ENCODE measurements at places on chromosomes 7 and 10.

- peak; percentile 63 for DNase-seq
These were observed 8.8 kb upstream of the INTS1 start for GRCh38 chr7:1512781-1513656.

DNA sequence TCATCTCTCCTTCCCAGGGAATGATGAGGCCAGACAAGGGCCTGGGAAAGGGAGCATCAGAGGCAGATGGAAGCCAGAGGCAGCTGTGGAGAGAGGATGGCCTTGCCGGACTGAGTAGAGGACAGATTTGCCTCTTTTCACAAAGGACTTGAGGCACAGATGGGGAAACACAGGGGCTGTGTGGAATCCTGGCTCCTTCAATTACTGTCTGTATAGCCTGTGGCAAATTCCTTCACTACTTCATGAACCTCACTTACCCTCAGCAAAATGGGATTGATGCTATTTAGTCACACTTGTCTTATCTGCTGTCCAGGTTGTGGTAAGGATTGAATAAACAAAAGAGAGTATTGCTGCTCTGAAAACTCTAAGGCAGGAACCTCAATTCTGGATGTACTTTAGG, 40.3 kb downstream of the SLC25A28 start:
- DNase-seq = no peak

DNA sequence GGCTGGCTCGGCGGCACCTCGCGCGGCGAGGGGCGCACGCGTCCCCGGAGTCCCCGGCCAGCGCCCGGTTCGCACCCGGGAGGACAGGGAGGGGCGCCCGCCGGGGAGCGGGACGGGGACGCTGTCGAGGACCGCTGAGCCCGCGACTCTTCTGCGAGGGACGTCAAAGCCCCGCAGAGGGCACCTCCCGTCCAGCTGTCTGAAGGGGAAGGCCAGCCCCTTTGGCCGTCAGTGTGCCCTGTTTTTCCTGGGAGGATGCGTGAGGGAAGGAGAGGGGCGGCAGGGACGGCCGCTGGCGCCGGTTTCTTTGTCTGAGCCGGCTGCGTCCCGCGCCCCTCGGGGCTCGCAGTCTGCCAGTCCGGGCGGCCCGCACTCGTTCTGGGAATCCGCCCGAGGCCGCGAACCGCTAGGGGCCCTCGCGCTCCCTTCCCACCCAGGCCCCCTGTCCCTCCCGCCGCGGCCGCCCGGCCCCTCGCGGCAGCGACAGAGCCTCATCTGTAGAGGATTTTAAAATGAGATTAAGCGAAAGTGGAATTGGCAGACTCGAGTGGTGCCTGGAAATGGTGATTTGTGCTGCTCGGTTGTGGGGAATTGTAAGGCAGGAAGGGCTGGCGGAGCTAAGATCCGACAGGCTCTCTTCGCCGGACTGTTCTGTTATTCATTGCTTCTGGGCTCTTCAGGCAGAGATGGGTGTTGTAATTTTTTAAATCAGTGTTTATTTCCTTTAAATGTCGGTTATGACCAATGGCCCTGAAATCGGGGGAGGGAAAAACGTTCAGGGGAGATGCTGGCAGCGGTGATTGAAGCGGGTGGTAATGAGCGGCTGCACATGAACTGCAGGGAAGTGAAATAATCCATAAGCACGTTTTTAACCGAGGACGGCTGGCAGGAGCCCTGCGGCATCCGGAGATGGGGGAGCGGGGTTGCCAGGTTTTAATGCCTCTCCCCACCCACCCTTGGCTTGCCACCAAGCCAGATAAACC, 618 bp upstream of the RELN start:
- peak; percentile 34 for DNase-seq

DNA sequence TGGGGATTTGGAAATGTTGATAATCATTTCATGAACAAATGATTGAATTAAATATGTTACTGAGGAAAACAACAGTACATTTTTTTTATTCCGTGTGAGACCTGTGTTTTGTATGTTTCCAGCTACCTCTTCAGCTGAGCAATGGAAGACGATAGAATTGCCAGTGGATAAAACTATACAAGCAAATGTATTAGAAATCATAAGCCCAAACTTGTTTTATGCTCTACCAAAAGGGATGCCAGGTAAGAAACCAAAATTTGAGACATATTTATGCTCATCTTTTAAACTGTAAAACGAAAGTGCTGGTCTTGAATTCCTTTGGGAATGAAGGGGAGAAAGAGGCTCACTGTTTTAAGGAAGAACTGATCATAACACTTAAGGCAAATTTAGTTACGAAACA, 17.8 kb upstream of the VWA2 start:
- no peak for DNase-seq

- DNase-seq = no peak
These were observed 5.1 kb downstream of the VENTX start for GRCh38 chr10:133242611-133243356.

DNA sequence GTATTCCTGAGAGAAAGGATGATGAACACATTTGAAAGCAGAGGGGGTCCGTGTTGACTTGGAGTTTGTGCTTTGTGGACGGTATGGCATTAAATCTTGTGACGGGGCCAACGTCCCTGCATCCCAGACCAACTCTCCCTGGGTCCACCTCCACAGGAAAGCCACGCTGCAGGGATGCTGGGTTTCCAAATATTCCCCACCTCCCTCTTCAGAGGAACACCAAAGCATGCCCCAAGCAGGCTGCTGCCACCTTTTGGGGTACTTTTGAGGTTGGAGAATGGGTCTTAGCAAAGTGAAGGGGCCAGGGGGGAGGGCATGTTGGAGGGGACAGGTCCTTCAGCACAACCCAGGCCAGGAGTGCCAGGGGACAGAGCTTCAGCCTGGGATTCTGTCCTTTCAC, 504.4 kb downstream of the TCERG1L start:
- DNase-seq = no peak

- no peak for DNase-seq
These were observed 176.8 kb downstream of the PKD1L1 start for GRCh38 chr7:47771336-47771989.

- no peak for DNase-seq
These were observed 472 bp downstream of the PDAP1 start for GRCh38 chr7:99407872-99408378.

DNA sequence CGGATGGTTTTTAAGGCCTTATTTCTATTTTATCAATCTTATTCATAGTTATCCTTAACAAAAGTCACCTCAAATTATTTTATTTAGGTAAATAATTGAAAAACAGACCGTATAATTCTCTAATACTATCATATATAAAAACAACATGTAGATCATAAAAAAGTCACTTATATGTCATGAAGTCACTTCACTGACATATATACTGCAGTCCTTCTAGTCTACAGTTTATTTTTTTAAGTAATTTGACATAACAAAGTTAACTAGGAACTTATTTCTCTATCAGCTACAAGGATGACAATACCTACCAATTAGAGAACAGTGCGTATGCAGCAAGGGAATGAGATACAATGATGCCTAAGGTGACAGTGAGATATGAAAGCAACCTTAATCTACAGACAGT, 26.2 kb downstream of the JMJD1C start:
- DNase-seq = no peak

DNA sequence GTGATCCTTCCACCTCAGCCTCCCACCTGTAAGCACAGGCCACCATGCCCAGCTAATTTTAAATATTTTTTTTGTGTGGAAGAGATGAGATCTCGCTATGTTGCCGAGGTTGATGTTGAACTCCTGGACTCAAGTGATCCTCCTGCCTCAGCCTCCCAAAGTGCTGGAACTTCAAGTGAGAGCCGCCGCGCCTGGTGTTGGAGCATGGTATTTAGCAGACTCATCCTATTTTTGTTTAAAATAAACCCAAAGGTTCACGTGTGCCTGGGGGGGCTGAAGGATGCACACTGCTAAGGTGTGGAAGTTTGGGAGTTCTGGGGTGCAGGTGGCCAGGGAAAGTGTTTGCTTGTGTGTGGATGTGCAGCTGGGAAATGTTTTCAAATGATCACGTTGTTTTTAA, 18.1 kb downstream of the PDGFA start:
- no peak for DNase-seq

GRCh38 chr10:62647375-62648092, 157.0 kb upstream of the ADO start:
- no peak for DNase-seq

DNA sequence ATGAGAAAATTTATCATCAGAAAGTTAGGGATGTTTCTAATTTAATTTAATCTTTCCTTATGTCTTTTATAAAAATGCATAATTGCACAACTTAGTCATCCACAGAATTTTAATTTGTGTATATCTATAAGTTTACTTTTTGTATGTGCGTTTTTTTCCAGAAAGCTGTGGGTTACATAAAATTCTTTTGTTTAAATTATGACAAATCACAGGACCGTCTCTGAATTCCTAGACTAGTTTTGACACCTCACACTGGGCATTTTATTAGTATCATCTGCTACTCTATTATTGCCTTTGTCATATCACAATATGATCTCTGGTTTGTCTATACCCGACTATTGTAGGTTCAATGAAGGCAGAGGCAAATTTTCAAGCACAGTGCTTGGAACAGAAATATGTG, 482.4 kb upstream of the SEMA3D start:
- DNase-seq = no peak

DNA sequence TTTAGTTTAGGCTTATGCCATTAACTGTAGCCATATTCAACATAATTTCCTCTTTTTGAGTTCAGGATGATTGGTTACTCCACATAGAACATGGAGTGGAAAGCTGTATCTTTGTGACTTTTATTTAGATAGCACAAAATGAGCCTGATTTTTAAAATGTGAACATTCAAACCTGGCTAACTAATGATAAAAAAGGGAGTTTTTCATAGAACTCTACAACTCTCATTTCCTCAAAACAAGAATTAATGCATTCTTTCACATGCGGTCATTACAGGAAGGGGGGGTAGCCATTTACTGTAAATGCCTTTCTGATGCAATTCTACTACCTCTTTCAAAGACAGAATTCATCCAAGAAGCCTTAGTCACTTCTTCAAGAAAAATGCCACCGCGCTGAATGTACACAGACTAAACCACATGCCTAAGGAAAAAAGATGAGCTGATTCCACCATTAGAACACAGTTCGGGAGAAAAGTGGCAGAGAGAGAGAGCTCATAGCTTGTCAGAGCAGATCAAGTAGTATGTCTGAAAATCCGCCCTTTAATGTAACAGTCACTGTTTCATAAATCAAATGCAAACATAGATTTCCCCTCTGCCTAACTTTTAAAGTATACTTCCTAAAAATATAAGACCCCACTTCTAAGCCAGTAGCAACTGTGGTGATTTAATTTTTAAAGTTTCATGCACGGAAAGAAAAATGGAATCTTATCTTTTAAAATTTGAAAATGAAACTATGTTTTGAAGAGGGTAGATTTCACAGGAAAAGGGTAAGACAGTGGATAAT, 226.4 kb upstream of the KLF14 start:
- no peak for DNase-seq

- no peak for DNase-seq
These were observed 8.0 kb downstream of the COA1 start for GRCh38 chr7:43721193-43721806.

GRCh38 chr7:45181286-45181960, 23.8 kb downstream of the RAMP3 start:
- no peak for DNase-seq

GRCh38 chr10:60003651-60004523, 97.5 kb upstream of the CCDC6 start:
- DNase-seq = no peak

DNA sequence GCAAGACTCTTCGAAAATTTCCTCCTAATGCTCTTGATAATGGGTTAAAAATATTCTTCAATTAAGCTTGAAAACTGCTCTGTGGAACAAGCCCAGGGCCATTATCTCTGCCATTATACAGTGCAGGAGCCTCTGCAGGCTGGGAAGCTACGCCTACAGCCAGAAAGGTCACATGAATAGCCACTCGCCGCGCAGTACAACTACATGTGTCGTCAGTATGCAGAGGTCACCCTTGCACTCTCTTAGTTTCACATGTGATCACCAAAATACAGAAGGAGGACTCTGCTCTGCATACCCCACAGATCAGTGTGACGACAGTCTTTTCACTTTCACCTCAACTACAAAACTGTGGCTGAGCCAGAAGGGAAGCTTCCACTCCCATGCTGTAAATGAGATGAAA, 141.8 kb upstream of the C1QL3 start:
- no peak for DNase-seq

DNA sequence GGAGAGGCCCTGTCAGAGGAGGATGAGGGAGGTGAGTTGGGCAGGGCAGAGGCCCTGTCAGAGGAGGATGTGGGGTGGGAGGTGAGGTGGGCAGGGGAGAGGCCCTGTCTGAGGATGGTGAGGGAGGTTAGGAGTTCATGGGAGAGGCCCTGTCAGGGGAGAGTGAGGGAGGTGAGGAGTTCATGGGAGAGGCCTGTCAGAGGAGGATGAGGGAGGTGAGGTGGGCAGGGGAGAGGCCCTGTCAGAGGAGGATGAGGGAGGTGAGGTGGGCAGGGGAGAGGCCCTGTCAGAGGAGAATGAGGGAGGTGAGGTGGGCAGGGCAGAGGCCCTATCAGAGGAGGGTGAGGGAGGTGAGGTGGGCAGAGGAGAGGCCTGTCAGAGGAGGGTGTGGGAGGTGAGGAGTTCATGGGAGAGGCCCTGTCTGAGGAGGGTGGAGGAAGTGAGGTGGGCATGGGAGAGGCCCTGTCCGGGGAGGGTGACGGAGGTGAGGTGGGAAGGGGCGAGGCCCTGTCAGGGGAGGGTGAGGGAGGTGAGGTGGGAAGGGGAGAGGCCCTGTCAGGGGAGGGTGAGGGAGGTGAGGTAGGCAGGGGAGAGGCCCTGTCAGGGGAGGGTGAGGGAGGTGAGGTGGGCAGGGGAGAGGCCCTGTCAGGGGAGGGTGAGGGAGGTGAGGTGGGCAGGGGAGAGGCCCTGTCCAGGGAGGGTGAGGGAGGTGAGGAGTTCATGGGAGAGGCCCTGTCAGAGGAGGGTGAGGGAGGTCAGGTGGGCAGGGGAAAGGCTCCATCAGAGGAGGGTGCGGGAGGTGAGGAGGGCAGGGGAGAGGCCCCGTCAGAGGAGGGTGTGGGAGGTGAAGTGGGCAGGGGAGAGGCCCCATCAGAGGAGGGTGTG, 73.7 kb downstream of the INPP5A start:
- peak; percentile 15 for DNase-seq

GRCh38 chr10:120945801-120946302, 94.7 kb downstream of the WDR11 start:
- no peak for DNase-seq

DNA sequence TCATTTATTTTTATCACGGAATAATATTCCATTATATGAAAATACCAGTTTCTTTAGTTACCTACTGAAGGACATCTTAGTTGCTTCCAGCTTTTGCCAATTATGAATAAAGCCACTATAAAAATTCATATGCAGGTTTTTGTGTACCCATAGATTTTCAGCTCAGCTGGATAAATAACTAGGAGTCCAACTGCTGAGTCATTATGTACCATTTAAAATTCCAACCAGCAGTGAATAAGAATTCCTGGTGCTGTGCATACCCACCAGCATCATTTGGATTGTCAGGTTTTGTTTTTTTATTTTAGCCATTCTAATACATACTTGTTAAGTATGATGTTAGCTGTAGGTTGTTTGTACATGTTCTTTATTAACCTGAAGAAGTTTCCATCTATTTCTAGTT, 14.5 kb downstream of the FAM24B start:
- DNase-seq = no peak

DNA sequence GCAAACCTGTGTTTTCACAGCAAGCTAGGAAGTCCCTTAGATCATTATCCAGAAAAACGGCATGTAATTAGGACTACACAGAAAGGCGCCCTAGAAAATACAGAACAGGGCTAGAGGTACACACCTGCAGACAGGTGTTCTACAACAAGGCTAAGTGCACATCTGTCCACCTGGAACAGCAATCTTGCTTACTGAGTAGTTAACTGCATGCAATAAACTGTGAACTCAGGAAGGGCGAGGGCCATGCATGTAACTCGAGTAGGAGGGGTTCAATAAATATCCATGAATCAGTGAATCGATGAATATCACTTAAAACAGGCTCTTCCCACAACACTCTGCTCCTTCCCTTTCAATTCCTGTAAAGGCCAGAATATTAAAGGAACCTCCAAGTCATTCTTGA, 22.0 kb downstream of the FAM171A1 start:
- DNase-seq = no peak

Measured in activated T-cell treated with anti-CD3 and anti-CD28 coated beads, Interleukin-2, amount 50 U/mL, for 48 hours (primary cell).